ENCODE measurements at places on chromosomes 5 and 9. TPM values are rescaled to one million over a fixed set of nuclear protein-coding genes. Genes with fewer than 3 reads are reported as not detected.

The PCDHGA12 gene
- 18.8 TPM for total RNA-seq

The CMBL gene
- total RNA-seq, result 7.5 TPM

The HACD4 gene
- 6.8 TPM for total RNA-seq

The ANKRD18B gene
- total RNA-seq, result not detected

GRCh38 chr9:7130266-7130820, 372.6 kb downstream of the KDM4C start:
- DNase-seq, result no peak

DNA sequence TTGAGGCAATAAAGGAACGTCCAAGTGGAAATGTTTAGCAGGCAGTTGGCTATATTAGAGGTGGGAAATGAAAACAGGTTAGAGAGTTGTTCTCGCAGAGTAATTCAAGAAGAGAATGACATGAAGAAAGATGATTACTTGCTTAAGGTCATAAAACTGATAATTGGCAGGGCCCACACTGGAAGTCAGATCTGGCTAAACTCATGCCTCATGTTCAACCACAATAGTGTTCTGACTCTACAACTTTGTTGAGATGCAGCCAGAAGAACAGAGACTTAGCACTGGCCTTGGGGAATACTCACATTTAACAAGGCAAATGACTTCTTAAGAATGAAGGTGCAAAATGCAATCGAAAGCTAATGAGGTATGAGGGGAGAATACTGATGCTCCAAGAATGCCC, 27.2 kb upstream of the TNFSF8 start:
- DNase-seq, result no peak

- DNase-seq, result no peak
These were observed 73.5 kb downstream of the LNPEP start for GRCh38 chr5:97009212-97009898.

DNA sequence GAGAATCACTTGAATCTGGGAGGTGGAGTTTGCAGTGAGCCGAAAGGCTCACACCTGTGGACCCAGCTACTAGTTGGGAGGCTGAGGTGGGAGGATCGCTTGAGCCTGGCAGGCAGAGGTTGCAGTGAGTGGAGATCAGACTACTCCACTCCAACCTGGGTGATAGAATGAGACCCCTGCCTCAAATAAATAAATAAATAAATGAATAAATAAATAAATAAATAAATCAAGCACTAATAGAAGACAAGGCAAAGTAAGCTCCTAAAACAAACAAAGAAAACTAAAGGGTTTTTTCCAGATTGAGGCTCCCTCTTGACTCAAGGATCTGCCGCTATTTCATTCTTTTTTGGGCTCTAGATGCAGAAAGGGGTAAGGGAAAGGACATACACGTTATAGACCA, 34.7 kb upstream of the CLINT1 start:
- no peak for DNase-seq

DNA sequence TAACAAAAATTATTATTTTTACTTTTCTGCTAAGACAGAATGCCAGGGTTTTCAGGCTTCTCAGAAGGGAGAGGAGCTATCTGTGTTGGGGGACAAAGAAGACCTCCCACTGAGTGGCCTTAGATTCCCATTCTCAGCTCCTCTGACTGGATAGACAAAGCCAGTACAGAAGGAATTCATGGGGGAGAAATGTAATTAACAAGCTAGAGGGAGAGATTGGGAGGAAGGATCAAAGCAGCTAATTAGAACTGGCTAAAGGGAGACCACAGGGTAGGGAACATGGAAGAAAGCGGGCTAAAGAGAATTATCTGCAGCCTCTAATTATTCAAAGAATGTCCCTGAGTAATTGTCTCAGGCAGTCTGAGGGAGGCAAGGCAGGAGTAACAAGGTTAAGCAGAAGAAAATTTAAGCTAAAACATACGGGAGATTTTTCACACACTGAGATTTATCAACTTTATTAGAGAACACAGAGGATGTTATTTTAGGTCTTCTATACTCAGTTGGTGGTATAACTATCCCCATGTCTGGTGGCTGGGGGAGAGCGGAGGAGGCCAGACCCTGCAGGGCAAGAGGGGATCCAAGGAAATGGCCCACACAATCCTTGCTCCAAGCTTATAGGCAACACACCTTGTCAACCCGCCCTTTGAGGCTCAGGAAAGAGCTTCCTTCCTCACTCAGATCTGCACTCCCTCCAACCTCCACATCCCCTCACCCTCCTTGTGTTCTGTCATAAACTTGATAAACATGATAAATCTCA, 87.7 kb upstream of the LRRTM2 start:
- no peak for DNase-seq

DNA sequence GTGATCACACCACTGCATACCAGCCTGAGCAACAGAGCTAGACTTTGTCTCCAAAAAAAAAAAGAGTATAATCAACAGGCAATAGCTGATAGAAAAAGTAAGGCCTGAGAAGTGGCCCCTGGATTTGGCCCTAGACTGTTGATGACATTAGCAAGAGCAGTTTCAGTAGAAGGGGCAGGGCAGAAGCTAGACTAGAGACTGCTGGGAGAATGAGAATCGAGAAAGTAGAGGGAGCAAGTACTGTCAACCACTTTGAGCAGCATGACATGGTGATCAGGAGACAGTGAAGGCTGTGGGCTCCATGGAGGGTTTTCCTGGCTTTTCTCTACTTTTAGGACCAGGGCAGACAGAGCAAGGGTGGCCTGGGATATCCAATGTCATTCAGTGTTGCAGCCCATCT, 34.9 kb upstream of the B4GALT1 start:
- DNase-seq, result no peak

GRCh38 chr9:9764821-9765220, 848.0 kb downstream of the PTPRD start:
- no peak for DNase-seq

DNA sequence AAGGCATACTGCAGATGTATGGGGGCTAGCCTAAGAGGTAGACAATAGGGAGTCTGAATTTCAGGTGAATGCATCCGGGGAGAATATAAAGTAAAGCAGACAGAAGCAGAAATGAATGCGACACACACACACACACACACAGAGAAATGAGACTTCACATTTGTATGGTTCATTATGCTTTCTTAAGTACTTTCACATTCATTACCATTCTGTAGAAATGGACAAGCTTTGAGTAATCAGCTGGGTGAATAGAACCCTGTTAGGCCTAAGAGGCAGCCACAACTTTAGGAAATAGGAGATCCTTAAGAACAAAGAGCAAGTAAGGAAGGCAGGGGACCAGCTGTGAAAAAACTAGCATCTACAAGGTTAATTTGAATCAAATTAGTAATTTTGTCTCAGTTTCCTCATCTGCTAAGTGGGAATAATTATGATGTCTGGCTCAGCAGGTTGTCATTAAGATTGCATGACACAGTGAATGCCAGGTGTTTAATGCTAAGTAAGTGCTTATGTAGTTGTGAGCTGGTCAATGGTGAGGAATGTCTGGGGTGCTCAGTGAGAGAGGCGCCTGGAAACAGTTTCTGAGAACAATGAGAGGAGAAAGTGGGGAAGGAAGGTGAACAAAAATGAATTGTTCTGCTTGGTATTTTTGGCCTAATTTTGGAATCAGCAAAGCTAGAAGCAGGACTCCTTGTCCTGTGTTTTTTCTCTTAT, 265.8 kb upstream of the CLINT1 start:
- DNase-seq, result no peak

GRCh38 chr5:170769246-170769645, 14.3 kb upstream of the GABRP start:
- no peak for DNase-seq

DNA sequence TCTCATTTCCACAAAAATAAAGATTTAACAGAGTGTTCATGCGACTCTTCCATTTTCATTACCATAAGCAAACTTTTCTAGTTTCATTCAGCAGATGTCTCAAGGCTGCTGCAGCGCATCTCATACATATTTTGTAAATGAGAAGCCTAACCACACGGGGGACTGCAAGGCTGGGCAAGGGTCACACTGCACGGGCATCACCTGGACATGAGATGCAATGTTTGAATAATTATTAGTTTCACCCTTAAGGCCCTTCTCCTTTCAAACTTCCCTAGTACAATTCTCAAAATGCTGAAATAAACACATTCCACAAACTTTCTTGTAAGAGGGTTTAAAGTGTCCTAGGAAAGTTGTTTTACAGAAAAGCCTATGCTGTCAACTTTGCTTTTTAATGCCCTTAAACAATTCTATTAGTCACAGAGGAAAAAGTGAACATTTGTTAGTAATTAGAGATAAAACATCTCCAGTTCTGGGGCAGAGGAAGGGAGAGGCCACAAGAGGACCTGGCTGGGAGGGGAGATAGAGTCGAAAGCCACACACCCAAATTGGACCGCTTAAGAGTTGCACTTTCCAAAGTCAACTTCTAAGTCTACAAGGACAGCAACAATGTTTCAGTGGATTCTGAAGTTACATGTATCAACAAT, 1.3 kb downstream of the DENND1A start:
- no peak for DNase-seq
